ENCODE measurements at places on chromosomes 7 and 10.

DNA sequence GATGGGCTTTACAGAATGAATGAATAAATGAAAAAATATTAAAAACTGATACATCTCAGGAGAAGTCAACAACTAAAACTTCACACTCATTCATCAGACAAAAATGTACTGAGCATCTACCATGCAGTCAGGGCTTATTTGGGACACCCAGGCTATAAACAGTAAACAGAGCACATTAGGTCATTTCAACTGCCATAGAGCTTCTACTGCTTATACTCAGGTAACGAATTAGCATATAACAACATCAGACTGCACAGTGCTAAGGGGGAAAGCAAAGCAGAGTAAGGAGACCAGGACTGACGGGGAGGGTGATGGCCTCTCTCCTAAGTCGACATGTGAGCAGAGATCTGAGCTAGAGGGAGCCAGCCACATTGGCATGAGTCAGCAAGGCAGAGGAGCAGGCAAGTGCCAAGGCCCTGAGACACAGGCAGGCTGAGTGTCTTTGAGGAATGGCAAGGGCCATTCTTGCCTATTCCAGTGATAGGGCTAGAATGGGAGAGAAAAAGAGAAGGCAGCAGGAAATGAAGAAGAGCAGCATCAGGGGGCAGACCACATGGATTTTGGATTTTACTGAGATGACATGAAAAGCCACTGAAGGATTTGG is 528.9 kb downstream of the PARD3 start:
- DNase-seq, result no peak

DNA sequence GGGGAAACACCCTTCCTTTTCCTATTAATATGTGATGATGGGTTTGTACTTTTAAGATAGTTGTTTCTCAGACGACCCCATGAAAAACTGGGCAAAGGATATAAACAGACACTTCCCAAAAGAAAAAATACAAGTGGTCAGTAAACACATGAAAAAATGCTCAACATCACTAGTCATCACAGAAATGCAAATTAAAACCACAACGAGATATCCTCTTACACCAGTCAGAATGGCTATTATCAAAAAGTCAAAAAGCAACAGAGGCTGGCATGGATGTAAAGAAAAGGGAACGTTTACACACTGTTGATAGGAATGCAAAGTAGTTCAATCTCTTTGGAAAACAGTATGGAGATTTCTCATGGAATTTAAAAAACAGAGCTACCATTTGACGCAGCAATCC is 111.4 kb upstream of the ZEB1 start:
- no peak for DNase-seq

DNA sequence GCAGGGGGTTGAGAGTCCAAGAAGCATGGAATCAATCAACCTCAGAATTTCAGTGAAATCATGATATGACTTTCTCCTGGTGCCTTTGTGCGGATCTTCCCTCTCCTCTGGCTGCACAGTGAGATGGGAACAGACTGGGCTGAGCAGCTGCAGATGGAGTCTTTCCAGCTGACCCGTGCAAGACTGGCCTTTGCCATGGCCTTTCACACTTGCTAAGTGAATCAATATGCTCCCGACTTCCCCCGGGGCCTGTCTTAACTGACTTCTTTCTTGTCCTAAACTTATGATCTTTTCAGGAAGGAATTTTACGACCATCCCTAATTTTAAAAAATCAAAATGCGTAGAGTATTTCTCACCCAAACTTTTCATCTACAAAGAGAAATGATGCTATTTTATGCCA is 469.9 kb downstream of the GALNT17 start:
- no peak for DNase-seq

- DNase-seq, result no peak
Observed at GRCh38 chr7:158272091-158272490, 315.5 kb downstream of the PTPRN2 start.

DNA sequence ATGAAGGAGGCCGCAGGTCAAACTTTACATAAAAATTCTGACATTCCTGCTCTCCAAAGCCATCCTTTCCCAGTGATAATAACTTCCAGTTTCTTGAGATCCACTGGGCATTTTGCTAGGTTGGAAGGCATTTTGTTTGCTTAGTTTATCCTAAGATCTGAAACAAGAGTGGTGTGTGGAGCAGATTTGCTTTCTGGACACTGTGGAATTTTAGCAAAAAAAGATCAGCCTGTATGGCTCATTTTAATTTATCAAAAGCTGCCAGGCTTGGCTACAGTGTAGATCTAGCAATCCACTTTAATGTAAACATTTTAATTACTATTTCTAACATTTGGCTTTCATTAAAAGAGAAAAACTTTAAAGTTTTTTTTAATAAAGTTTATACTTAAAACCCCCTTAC is 124.8 kb downstream of the SAMD9 start:
- DNase-seq, result no peak

GRCh38 chr7:35545831-35546230 is 149.1 kb downstream of the HERPUD2 start:
- DNase-seq, result no peak

- DNase-seq, result no peak
Observed at GRCh38 chr7:44615793-44616192, 9.4 kb downstream of the OGDH start.

GRCh38 chr10:113221756-113222168 is 271.7 kb downstream of the TCF7L2 start:
- no peak for DNase-seq

- no peak for DNase-seq
Observed at GRCh38 chr10:4144817-4145216, 359.8 kb upstream of the KLF6 start.

- no peak for DNase-seq
Observed at GRCh38 chr10:121654021-121654545, 55.8 kb upstream of the FGFR2 start.

- DNase-seq, result no peak
Observed at GRCh38 chr10:90916392-90917237, 4.3 kb downstream of the ANKRD1 start.

DNA sequence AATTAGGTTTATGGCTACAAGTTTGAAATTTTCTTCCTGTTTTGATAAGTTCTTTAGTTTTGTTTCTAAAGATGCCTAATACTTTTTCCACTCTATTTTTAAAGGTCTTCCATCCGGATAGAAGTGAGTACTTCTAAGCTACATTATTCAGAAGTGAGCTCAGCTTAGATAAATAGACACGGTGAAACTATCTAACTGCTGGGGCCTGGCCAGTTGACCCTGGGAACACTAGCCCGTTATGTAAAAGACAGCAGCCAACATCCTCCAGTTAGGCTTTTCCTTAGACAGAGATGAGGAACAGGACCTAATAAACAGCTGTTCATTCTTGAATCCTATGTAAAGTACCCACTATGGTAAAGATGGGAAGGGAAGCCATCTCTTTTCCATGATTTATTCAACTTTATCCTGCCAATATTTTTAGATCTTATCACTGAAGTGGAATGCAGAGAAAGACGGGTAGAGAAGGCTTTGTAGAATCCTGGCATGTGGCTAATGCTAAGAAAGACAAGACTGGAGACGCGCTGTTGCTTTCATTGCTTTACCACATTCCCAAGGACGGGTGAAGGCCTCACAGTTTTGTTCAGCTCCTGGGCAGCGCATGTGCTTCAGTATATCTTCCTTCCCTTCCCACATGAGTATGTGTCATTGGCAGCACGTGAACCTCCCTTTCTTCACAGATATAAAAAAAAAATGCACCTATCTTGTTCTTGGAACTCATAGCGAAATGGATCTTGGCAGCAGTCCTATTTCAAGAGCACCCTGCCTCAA is 340.0 kb upstream of the MEOX2 start:
- DNase-seq, result no peak

GRCh38 chr10:31756729-31757110 is 171.9 kb downstream of the ARHGAP12 start:
- no peak for DNase-seq

DNA sequence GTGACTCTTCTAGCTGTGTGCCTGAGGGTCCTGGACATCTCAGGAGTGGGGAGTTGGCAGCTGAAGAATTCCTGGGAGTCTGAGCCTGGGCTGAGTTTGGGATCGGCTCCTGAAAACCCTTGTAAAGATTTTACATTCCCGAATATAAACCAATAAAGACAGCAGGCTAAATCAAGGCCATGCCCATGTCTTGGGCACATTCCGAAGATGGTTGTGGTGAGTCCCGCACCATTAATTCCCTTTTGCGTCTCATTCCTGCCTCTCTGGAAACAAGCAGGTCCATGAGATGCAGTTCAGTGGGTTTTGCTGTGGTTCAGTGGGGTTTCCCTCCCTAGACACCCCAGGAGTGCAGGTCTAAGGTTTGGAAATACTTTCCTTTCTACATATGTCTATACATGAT is 90.9 kb downstream of the COL26A1 start:
- DNase-seq, result no peak

GRCh38 chr10:62760401-62760800 is 44.1 kb upstream of the ADO start:
- no peak for DNase-seq

DNA sequence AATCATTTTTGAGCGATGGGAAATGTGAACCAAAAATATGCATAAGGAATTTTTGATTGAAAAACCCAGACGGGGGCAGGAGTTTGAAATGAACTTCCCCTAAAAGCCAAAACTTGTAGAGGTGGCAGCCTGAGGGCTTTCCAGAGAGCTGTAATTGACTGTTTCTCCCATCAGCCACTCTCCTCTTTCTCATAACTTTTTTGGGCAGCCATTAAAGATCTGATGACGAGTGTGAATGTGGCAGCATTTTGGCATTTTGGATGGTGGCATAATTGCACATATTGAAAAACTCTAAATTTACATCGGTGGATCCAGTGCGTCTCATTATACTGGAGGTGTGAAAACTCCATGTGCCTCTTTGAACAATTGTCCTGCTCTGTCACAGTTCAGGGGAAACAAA is 159.0 kb downstream of the CUX1 start:
- DNase-seq, result no peak

DNA sequence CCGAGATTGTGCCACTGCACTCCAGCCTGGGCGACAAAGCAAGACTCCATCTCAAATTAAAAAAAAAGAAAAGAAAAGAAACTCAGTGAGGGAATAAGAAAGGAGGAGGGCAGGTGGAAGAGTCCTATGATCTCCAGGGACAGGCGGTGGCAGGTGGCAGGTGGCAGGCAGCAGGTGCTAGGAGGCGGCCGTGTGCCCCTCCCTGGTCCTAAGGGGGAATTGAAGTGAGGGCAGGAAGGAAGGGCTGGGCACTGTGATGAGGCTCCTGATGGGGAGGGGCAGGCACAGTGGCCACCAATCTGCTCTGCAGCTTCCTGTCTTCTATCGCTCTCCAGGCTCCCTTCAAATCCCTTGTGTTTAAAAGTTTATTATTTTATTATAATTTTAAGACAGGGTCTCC is 41.2 kb upstream of the UBE3C start:
- DNase-seq, result no peak

- DNase-seq, result no peak
Observed at GRCh38 chr7:139183878-139184338, 47.1 kb upstream of the UBN2 start.

DNA sequence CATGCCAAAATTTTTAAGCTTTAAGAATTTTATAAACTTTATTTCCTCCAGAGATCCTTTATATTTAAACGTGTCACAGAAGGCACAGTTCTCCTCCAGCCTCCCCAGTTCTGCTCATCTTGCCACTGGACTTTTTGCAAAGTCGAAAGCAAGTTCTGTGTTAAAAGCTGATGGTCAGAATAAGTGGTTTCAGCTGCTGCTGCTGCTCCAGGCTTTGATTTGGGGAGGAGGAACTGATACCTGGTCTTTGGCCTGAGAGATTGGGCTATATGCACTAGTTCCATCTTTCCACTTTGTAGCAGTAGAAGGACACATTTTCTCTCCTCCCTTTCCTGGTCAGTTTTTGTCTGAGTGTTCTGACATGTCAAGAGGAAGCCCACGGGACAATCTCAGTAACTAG is 435.9 kb upstream of the PHF14 start:
- DNase-seq, result no peak

GRCh38 chr7:128867241-128867640 is 4.6 kb downstream of the ATP6V1F start:
- DNase-seq, result no peak

- DNase-seq, result no peak
Observed at GRCh38 chr10:120132811-120133210, 240.3 kb downstream of the SEC23IP start.

- no peak for DNase-seq
Observed at GRCh38 chr10:133151543-133151972, 8.5 kb upstream of the KNDC1 start.

DNA sequence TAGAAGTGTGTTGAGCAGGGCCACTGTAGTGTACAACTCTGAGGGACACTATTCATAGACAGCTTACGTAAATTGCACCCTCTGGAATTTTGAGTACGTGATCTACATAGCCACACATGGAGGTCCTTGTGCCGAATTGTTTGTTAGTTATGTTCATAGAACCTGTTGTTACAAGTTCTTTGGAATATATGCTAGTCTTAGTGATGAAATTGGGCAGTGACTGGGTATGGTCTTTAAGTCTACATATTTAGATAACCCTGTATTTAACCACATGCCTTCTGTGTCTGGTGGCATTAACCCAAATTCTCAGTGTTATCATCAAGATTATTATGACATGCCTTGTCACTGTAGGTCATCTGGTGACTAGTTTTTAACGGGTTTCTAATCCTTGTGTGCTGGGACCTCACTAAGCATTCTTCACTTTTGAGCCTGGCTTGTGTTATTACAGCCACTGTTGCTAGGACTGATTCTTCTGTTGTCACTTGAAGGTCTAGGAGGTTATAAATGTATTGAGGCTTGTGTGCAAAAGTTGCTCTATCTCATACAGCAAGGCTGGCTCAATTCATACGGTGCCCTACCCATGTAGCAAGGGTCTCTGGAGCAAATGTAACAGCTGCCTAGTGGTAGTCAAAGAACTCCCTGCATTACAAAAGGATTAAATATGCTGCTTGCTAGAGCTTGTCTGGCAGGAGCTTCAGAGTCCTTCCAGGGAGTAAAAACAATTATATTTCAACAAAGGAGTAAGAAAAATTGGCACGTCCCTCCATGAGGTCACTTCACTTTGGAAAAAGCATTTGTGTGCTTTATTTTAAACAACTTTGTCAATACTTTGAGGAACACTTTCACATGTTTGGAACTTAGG is 65.4 kb downstream of the CDK14 start:
- DNase-seq, result no peak

DNA sequence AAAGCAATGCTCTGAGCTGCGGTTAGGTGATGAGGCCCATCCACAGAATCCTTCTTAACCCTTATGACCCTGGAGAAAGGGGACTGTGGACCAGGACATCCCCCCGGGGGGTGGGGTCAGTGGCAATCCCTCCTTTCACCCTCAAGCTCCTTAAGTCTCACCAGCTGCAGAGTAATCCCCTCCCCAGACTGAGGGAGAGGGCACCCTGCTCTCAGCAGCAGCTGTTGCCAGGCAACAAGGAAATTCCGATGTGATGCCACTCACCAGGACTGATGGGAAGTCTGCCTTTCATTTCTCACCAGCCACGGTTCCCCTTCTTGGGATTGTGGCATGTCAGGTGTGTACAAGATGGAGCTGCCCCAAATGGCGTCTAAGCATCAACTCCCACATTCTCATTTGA is 129.6 kb downstream of the DOCK1 start:
- no peak for DNase-seq

- no peak for DNase-seq
Observed at GRCh38 chr10:7967035-7967434, 87.5 kb upstream of the GATA3 start.

- no peak for DNase-seq
Observed at GRCh38 chr10:79435271-79436065, 10.0 kb downstream of the ZCCHC24 start.
